Renal pelvis (tissue), 12 donors: ENCODE measurements at places on chromosomes 5 and 9.

DNA sequence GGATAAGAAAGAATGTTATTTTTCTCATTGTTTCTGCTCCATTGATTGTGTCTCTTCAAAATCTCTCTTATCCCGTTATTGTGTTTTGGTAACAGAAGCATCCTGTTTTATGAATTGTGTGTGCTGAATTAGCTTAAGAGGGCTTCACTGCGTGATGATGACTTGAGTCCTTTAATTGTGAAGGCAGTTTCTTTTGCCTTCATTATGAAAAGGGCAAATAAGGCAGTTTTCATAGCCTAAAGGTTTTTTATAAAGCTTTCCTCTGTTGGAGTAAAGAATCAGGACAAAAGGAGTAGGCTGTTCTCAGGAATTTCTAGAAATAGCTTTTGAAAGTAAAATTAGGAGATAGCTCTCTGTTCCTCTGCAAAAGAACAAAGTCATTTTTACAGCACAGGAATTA, 169.8 kb downstream of the FOCAD start:
- no peak for DNase-seq

DNA sequence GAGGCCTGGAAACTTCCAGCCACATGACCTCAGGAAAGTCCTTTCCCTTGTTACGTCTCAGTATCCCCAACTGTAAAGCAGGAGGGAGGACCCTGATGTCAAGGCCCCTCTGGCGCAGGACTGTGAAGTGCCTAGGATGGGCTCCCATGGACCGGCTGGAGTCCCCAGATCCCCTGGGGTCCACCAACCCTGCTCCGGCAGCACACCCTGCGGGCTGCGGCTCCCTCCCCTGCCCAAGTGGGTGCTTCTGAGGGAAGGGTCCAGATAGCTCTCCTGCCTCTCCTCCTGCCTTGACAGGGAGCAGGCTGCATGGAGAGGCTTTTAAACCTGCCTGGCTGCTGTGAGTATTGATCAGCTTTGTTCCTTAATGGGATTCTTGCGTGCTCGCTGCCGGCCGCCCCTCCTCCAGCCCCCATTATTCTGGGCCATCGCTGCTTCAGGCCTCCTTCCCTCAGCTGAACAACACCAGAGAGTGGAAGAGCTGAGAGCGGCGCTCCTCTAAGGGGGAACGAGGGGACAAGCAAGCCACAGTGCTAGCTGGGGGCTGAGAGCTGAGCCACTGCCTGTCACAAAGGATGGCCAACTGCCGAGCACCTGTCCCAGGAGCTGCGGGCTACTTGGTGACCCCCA, 25.6 kb upstream of the NTNG2 start:
- no peak for DNase-seq

- DNase-seq: no peak
Observed at GRCh38 chr5:93598091-93599000, 15.3 kb downstream of the NR2F1 start.

DNA sequence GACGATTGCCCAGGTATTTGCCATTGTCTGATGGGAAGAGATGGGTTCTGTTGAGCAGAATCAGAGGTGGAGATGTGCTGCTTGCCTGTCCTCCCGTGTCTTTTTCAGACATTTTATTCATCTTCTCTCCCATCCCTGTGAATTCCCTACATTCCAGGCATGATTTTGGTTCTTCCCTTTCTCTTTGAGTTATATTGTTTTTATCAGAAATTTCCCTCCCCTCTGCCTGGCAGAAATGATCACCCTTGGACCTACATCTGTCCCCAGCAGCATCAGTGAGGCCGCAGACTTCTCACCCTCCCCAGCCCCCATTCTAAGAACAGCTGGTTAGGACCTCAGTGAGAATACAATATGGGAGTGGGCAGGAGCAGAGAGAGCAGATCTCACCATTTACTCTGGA, 640.2 kb downstream of the CCDC171 start:
- no peak for DNase-seq

- no peak for DNase-seq
Observed at GRCh38 chr5:119344231-119344630, 11.6 kb upstream of the TNFAIP8 start.

DNA sequence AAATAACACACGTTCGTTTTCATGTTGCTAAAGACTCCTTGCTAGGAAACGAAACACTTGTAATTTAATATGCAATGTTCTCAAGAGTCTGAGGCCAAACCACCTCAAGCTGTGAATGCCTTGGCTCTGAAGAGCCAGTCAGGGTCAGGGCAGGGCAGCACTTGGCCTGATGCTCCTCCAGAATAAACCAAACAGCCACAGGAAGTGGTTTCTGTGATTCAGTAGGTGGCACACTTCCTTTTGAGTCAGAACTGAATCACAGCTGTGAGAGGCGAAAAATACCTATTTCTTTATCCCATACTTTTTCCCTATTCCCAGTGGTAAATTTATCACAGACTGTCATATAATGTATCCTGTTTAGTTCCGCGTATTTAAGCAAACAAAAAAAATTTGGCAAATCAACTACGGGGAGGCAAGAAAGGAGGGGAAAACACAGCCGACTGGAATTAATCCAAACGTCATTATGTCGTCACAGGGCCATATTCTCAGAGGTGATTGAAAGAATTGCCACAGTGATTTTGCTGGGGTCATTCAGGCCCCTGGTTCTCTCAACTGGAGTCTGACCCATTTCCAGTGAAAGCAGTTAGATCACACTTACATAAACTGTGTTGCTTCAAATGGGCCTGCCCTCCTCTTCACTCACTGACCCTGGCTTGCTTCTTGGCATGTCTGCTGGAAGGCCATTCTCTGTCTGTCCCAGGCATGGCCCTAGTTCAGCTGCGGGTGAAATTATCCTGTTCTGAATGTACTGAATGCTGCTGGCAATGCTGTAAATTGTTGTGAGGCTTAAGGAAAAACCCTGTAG, 71.2 kb downstream of the ARRDC3 start:
- DNase-seq: peak; percentile 41

DNA sequence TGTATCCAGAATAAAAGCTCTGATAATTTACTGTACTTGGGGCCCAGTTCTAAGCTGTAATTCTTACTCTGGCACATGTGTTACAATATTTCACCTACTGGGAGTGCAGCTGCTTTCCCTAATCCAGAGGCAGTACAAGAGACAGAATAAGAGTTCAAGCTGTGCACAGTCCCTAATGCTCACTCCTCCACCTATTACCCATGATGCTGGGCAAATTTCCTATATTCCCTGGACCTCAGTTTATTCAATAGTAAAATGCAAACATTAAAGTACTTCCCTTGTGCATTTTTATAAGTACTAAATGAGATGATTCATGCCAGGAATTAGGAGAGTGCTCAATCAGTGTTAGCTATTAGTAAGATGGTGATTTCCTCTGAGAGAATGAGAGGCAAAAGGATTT, 28.0 kb upstream of the TAF11L2 start:
- no peak for DNase-seq

DNA sequence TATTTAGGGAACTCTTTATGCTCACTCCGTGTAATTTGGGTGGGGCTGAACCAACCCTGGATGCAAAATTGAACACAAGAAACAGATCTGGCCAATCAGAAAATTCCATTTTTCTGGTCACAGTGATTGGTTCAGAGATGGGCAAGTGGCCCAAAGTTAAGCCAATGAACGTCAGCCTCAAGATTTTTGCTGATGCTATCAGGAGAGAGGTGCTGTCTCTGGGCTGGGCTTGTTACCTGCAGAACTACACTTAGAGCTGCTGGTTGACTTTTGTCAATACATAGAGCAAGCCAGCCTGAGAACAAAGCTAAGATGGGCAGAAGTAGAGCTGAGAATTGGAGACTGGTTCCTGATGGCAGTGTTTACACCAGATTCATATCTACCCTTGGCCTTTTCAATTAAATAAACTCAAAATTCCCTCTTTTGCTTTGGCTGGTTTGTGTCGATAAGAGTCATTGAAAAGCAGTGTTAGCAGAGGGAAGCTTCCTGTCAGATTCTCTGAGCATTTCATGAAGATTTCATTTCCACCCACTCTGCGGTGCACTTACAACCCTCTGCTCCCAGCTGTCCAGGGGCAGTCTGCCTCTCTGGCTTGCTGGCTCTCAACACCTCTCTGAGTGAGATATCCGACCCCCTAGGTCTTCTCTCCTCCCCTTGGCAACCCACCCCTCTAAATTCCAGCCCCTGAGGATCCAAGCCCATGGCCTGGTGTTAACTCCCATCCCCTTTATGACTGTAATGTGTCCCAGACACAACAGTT, 64.5 kb upstream of the PPARGC1B start:
- no peak for DNase-seq

DNA sequence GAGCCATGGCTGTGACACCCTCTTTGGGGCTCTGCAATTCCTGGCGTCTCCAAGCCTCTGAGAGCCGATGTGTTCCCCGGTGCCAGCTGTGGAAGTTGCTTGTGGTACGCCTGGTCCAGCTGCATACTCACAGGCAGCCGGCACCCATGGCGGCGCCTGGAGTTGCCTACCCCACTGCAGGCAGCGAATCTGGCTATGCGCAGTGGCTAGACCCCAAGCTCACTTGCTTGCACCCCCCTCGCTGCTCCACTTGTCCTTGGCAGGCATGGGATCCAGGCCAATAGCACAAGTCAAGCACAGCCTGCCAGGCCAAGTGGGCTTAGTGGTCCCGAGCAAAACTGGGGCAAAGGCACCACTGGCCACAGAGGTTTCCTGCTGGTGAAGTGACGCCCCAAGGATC, 24.7 kb upstream of the GABRA6 start:
- DNase-seq: no peak

DNA sequence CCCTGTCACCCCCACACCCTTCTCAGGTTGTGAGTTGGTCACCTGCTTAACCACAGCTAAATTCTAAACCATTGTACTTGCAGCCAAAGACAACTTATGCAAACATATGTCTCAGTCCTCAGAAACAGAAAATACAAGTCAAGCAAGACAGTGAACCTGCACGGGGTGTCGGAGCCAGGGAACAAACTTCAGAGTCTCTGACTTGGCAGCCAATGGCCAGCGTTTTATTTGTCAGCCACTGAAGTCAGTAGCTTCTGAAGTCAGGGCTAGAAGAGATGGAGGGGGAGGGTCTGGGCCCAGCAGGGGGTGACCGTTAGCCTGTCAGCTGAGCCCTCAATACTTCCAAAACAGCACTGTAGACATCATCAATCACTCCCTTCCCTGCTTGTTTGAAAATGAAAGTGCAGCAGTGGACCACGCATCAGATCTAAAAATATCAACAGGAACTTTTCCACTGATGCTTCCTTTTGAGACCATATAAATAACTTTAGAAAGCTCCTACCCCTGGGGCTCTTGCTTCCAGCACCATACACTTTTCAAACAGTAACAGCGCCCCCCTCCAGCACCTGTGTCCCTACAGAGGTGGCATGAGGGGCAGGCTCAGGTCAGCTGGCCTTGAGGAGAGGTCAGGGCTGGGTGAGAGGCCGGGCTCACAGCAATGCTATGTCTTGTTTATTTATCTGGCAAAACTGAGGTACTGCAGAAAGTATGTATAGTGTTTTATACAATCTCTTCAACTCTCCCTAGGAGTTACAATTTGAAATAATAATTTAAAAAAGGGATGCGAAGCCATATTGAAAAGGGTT, 142.5 kb downstream of the ACER2 start:
- no peak for DNase-seq
